ENCODE measurements at places on chromosomes 5 and 9.
A peak's percentile ranks its signal among the peaks of the same experiment; 100 is the strongest.

DNA sequence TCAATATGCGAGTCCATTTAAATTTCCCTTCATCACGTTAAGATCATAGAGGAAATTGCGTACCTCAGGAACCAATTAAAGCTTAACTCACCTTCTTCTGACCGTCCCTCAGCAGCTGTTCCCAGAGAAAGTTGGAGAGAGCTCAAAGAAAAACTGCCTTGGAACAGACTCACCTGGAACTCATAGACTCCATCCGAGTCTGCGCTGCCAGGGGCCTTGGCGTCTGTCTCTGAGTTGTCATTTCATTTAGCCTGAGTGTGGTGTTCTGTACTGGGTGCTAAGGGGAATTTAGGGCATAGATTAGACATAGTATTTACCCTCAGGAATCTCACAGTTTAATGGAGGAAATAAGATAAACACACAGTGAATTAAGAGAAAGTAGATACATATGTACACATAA is 892.7 kb downstream of the TLE1 start:
- DNase-seq: no peak

DNA sequence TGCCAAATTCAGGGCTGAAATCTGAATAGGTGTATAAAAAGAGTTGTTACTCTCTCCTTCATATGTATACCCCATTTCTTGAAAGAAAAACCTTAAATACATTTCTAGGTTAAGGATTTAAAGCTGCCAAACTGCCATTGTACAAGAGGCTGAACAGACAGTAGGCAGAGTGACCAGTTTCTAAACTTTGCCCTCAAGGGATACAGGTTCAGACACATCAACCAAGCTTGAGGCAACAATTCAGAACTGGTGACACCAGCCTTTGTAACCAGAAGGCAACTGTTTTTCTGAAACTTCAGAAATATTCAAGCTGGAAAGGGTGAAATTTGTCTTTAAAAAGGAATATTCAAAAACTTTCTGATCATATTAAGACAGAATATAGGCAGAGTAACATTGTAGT is 47.5 kb downstream of the FAM114A2 start:
- no peak for DNase-seq

DNA sequence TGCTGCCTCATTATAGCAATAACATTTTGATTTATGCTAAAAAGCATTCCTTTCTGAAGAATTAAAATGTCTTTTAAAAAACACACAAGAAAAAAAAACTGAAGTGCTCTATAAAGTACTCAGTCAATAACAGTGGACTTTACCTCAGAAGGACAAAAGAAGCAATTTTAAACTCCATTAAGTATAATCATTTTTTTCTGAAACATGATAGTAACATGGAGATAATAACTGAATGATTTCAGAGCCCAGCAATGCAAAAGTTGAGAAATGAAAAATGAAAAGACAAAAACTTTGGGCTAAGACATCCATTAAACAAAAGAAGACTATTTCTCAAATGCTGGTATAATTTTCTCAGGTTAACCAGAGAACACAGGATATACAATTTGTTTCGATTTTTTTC is 78.7 kb downstream of the RFX3 start:
- no peak for DNase-seq

GRCh38 chr9:65400886-65401285 is 115.9 kb upstream of the FOXD4L5 start:
- DNase-seq: no peak

DNA sequence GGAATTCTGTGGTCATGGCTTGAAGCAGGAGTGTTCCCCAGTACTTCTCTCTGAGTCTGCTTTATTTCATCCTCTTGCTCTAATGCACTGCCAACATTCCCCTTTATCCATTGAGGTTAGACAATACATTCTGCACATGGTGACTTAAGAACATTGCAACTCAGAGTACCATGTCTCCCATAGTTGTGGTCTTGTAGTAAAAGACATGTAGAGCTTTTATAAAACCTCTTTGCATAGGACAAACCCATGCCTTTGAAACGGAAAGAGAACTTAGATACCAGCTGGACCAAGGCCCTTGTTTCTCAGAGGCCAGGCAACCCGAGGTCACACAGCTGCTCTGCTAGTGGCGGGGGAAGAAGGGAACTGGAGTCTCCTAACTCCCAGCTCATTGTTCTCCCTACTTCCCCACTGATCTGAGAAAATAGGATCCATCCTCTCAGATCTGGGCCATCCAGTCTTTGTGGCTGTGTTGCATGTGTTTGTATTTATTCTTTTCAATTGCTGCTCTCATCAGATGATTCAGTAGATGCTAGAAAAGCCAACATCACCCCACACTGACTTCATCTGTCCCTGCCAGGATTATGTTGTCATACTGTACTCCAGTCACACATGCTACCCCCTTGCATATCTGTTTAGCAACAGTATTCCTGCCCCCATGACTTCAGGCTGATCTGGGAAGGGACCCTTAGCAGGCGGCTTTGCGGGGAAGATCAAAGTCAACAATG is 236.9 kb downstream of the SAXO1 start:
- DNase-seq: peak; percentile 71

DNA sequence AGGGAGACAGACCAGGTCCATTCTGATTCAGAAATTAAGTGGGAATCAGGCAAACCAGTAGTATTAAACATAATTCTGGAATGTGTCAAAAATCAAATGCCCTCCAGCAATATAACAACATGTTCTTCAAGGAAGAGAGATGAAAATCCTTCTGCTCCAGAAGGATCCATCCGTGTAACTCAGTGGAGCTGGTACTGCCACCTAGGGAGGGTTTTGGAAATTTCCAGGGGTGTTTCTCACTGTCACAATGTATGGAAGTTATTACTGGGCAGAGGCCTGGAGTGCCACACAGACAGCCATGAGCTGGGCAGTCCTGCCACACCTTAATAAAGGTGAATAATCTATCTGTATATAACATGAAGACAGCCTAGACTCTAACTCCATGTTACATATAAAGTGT is 87.5 kb downstream of the TTLL11 start:
- DNase-seq: peak; percentile 37

GRCh38 chr9:27108981-27109541 is at the start of gene TEK:
TSS of gene TEK (plus strand) at chr9:27109225. CDS start at chr9:27109591, 366 bp downstream.
- peak; percentile 5 for DNase-seq
